Muscle of arm (tissue), 14 donors: ENCODE measurements at places on chromosomes 12 and 14. TPM values are rescaled to one million over a fixed set of nuclear protein-coding genes. Genes with fewer than 3 reads are reported as not detected.

The RNASE3 gene
- polyA plus RNA-seq: 0.30 TPM

DNA sequence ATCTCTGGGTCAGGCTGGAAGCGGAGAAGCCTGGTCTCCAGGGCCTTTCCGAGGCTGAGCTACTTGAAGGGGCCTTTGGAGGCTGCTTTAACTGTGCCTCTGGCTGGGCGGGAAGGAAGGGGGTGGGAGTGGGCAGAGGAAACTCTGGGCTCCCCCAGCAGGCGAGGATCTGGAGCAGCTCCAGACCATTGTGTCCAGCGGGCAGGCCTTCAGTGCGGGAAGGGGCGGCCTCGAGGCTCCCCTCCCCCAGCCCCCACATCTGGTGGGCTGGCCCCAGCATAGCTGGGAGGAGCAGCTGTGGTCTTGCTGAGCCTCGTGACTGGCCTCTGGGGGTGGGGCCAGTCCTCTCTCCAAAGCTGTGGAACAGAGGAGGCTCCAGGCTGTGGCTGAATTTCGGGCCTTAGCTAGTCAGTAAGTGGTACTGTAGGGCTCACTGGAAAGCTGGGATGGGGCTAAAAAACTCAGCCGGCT lies 3.4 kb downstream of the TAMALIN start:
- DNase-seq: peak; percentile 93

- no peak for DNase-seq
Observed at GRCh38 chr14:53384073-53384472, 230.9 kb upstream of the DDHD1 start.

DNA sequence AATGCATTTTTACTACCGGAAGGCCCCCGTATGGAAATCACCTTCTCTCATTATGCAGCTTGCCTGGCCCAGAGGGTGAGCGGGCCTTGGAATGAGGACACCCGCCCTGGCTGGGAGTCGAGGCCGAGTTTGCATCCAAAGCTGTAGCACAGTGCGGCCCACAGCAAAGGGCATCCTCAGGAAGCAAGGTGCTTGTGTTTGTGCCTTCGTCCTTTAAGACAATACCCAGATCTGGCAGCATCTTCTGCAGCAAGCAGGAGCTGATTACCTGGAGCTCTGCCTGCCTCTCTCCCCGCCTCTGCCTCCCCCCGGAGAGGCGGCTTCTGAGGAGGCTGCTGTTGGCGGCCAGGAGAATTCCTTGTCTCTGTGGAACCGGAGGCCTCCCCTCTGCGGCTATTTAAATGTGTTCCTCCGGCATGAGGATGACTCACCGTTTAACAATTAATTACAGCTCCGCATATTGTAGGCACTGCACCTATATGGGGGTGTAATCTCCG lies 145.3 kb downstream of the CACNA1C start:
- no peak for DNase-seq

DNA sequence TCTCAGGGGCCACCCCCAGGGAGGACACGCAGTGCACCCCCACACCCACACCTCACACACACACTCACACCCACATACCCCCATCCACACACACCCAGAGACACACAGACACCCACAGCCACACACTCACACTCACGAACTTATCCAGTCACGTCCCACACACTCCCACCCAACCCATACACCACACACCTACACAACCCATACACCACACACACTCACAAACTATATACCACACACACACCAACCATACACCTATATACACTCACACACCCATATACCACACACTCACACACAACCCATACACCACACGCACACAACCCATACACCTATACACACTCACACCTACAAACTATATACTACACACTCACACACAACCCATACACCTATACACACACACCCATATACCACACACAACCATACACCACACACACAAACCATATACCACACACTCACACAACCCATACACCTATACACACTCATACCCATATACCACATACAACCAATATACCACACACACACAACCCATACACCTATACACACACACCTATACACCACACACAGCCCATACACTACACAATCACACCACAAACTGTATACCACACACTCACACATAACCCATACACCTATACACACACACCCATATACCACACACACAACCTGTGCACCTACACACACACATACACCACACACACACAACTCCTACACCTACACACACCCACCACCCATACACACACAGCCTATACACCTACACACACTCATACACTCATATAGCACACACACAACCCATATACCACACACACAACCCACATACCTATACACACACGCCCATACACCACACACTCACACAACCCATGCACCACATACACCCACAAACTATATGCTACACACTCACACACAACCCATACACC lies 42.7 kb downstream of the TMEM121 start:
- DNase-seq: no peak

GRCh38 chr12:106446419-106447092 lies 89.0 kb downstream of the POLR3B start:
- no peak for DNase-seq
